ENCODE measurements at places on chromosomes 2 and 18. TPM values are rescaled to one million over a fixed set of nuclear protein-coding genes. Genes with fewer than 3 reads are reported as not detected.

The GLI2 gene
- total RNA-seq, result 1.2 TPM

The ZFP36L2 gene
- 8.8 TPM for total RNA-seq

The CAPN10 gene
- 20.5 TPM for total RNA-seq

The LPIN1 gene
- 36.0 TPM for total RNA-seq

The STK17B gene
- 12.2 TPM for total RNA-seq

The ANKRD62 gene
- 0.23 TPM for total RNA-seq

The POMC gene
- 5.3 TPM for total RNA-seq

The NLRC4 gene
- total RNA-seq, result 1.4 TPM

The PAIP2B gene
- total RNA-seq, result 20.3 TPM

The LRP1B gene
- total RNA-seq, result 78.0 TPM

The TMEM198 gene
- 13.8 TPM for total RNA-seq

The SNED1 gene
- 6.5 TPM for total RNA-seq

The PEX13 gene
- total RNA-seq, result 61.1 TPM

The MARCHF4 gene
- total RNA-seq, result 13.6 TPM

The WDSUB1 gene
- 18.5 TPM for total RNA-seq

The ATRAID gene
- 57.7 TPM for total RNA-seq

The NEU4 gene
- 0.92 TPM for total RNA-seq

The AOX1 gene
- 2.1 TPM for total RNA-seq

The KIF1A gene
- total RNA-seq, result 358 TPM

The FIGN gene
- 40.4 TPM for total RNA-seq

The SLC14A1 gene
- 5.1 TPM for total RNA-seq

The PID1 gene
- total RNA-seq, result 32.8 TPM

The GREB1L gene
- total RNA-seq, result 11.1 TPM

The CYS1 gene
- total RNA-seq, result 1.2 TPM

The FABP1 gene
- total RNA-seq, result not detected

The LOXHD1 gene
- 0.23 TPM for total RNA-seq

The GULP1 gene
- total RNA-seq, result 59.3 TPM

The C1D gene
- total RNA-seq, result 32.5 TPM

The ACMSD gene
- not detected for total RNA-seq

The FOXD4L1 gene
- 0.69 TPM for total RNA-seq

The SP5 gene
- 2.3 TPM for total RNA-seq

The CSRNP3 gene
- 255 TPM for total RNA-seq

The GALM gene
- total RNA-seq, result 5.5 TPM

The RRM2 gene
- total RNA-seq, result 14.1 TPM

The PSMA8 gene
- total RNA-seq, result 0.46 TPM

The HOXD12 gene
- total RNA-seq, result not detected

The VIL1 gene
- total RNA-seq, result not detected

The TEX44 gene
- total RNA-seq, result not detected

The THSD7B gene
- 12.2 TPM for total RNA-seq

The DSG4 gene
- not detected for total RNA-seq

The CFC1 gene
- total RNA-seq, result 9.2 TPM

The MOGAT1 gene
- total RNA-seq, result not detected

The TUBA4B gene
- 1.2 TPM for total RNA-seq

The ST6GAL2 gene
- 170 TPM for total RNA-seq

The UGT1A4 gene
- not detected for total RNA-seq

The ALPG gene
- not detected for total RNA-seq

The STPG4 gene
- not detected for total RNA-seq

The TDRD15 gene
- under 0.01 TPM for total RNA-seq

The SULT1C4 gene
- total RNA-seq, result 15.5 TPM

The SERPINB4 gene
- total RNA-seq, result not detected

The MSTN gene
- total RNA-seq, result 5.3 TPM

The B3GNT2 gene
- 41.5 TPM for total RNA-seq

The ASB18 gene
- 1.6 TPM for total RNA-seq

The ANKRD23 gene
- total RNA-seq, result 2.1 TPM

The COL5A2 gene
- 19.1 TPM for total RNA-seq

The PAX8 gene
- total RNA-seq, result 0.69 TPM

Measured in diencephalon (tissue), 1 donor.